Mammary epithelial cell (primary cell): ENCODE measurements at places on chromosomes 16 and 17. TPM values are rescaled to one million over a fixed set of nuclear protein-coding genes. Genes with fewer than 3 reads are reported as not detected.

DNA sequence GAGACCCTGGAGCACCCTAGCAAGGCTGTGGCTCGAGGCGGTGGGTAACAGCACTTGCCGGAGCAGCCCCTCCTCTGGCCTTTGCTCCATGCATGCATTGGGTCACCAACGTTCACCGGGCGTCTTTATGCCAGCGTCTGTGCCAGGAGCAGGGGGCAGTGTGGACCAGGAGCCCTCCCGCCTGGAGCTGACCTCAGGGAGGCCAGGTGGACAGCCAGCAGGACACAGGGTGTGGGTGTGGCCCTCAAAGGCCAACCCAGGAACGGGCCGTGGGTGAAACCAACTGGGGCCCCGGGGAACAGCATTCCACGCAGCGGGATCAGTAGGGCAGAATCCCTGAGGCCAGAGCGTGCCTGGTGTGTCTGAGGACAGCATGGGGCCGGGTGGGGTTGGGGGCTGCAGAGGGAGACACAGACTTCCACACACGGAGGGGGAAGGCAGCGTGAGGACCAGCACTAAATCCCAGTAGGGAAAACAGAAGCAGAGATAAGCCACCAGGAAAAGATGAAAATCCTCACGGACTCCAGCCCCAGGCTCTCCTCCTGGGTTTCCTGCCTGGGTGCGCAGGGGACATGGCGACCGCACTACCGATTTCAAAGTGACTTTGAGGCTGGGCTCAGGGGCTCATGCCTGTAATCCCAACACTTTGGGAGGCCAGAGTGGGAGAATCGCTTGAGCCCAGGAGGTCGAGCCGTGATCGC is 2.9 kb upstream of the CD7 start:
- DNase-seq, result no peak

- DNase-seq, result no peak
Measured at GRCh38 chr17:63250830-63251229, 195.3 kb downstream of the CYB561 start.

NUBP2 gene
- total RNA-seq, result 64.3 and 69.4 TPM in 2 replicates

TMEM107 gene
- total RNA-seq, result 23.8 TPM

- DNase-seq, result no peak
Measured at GRCh38 chr17:68004201-68004600, 7.9 kb upstream of the C17orf58 start.

CLEC18A gene
- 1.0 TPM for total RNA-seq

DNA sequence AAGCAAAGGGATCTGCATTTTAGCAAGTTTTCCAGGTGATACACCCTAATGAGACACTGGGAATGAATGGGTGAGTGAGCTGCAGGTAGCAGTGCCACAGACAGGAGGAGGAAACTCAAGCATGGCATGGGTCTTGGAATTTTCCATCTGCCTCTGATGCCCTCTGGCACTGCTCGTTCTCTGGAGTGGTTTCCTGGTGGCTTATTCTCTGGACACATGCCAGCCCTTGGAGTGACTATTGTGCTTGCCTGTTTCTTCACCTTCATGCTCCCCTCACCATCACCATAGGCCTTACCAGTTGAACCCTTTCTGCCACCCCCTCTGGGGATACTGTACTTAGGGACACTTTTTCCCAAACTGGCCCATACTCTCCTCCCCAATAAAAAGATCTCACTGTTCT is 1.6 kb downstream of the COASY start:
- peak; percentile 51 for DNase-seq

CCNF gene
- 5.7 TPM for total RNA-seq

DNA sequence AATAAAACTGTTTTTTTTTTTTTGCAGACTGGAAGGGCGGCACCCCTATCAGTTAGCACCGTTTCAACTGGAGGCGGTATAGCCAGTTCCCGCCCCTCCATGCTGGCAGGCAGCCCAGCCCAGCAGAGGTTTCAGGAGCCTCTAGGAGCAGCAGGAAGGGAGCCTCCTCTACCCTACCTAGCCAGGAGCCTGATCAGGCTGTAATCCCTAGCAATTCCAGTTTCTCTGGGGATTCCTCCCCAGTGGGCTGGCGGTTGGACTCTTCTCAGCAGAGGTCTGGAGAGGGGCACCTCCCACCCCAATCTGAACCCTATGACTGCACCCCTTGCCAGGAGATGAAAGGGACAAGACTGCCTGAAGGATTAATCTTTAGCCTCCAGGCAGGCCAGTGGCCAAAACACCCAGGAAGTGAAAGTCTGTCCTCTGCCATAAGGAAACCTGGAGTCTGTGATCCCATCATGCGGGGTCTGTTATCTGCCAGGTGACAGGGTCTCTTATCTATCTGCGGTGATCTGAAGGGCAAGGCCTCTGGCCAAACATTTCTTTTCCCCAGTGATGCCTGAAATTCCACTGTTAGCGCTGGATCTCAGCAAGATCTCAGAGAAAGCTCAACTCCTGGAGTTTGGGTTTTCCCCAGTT is 4.9 kb upstream of the CDH1 start:
- peak; percentile 76 for DNase-seq
